GM12864 (cell line): ENCODE measurements at places on chromosomes 13 and 19.
A peak's percentile ranks its signal among the peaks of the same experiment; 100 is the strongest.

GRCh38 chr19:14023404-14024235, 4.3 kb upstream of the RLN3 start:
- no peak for DNase-seq

GRCh38 chr13:99489028-99489427, 12.2 kb upstream of the TM9SF2 start:
- DNase-seq = no peak

DNA sequence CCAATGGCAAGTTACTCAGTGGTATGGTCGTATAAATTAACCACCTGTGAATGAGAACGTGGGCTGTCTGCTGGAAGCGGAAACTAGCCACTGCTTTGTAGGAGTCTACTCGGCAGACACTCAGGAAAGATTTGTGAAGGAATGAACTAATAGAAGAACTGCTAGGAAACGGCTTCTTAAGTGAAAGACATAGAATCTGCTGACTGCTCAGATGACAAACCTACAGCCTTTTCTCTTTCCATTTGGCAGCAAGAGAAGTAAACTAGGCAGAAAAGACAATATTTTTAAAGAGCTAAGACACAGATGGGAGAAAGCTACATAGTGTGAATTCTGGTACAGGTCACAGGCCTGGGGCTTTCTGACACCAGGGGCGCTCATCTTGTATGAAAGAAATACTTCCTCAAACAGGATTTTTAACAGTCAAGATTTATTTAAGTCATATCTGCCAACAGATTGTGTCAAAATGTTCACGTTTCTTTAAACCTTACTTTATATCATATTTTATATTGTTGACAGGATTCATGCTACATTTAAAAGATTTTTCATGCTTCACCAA, 78.4 kb downstream of the MIPEP start:
- DNase-seq = no peak

GRCh38 chr19:1492474-1493006, 1.6 kb downstream of the REEP6 start:
- DNase-seq = no peak

DNA sequence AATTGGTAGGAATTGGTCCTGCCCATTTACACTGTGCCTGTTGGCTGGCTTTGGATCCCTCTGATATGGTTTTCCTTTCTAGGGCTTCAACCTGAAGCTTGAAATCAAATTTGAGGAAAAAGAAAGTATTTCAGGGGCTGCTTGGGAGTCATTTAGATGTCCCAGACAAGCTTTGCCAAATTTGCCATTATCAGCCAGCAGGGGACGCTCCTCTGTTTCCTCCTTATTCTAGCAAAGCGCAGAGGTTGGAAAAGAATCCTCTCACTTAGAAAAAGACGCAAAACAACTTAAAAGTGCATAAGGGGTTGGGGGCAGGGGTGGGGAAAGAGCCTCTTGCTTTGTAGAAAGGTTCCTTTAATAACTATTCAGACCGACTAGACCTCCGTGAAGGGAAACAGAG, 1211.1 kb upstream of the PCDH20 start:
- no peak for DNase-seq

DNA sequence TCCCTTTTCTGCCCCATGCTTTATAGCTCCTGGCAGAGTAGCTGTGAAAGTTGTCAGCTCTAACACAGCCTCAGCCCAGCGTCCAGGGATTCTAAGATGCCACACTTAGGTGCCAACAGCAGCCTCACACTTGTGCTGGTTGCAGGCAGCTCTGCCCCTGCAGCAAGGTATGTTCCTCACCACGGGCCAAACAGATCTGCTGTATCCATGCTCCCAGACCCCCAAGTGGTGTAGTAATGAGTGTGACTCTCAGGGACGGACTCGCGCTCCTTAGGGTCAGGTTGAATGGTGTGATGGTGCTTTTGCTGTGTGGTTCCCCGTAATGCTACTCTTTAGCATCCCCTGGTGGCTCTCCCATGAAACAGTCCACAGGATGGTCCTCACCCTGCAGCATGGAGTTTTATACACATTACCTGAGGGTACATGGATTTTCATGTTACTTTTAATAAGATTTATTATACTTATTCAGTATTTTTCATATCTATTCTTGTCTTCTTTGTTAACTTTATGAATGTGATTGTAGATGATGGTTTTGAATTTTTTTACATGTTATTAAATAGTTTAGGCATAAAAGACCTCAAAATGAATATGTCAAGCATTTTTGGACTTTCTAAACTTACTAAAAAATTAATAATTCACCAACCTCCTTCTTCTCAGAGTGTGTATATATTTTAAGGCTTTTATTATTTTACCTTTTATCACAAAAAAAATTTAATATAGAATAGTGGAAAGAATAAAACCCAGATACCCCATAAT, 232.5 kb downstream of the SLC7A1 start:
- DNase-seq = peak; percentile 19

DNA sequence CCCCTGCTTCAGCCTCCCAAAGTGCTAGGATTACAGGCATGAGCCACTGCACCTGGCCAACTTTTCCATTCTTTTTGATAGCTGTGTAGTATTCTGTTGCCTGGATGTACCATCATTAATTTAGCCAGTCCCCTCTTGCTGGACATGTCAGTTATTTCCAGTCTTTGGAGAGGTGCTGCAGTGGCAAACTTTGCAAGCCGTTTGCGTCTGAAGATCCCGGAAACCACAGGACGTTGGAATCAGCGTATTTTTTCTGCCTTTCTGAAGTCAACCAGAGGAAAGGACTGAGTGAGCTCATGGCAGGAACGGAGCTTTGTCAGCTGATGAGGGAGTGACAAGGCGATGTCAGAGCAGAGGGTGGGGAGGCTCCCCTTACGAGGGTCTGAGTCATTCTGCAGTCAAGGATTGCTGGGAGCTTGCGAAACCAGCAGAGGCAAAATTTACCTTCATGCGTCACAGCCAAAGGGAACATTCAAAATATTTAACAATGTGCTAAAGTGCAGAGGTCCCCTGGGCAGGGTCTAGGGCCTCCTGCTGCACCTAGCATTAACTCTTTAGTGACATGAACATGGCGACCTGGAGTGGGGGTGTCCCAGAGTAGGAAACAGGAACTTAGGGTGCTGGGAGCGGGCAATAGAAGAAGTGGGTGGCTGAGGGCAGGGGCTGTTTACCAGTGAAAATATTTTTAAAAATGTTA, 5.6 kb downstream of the C5AR1 start:
- DNase-seq = no peak

DNA sequence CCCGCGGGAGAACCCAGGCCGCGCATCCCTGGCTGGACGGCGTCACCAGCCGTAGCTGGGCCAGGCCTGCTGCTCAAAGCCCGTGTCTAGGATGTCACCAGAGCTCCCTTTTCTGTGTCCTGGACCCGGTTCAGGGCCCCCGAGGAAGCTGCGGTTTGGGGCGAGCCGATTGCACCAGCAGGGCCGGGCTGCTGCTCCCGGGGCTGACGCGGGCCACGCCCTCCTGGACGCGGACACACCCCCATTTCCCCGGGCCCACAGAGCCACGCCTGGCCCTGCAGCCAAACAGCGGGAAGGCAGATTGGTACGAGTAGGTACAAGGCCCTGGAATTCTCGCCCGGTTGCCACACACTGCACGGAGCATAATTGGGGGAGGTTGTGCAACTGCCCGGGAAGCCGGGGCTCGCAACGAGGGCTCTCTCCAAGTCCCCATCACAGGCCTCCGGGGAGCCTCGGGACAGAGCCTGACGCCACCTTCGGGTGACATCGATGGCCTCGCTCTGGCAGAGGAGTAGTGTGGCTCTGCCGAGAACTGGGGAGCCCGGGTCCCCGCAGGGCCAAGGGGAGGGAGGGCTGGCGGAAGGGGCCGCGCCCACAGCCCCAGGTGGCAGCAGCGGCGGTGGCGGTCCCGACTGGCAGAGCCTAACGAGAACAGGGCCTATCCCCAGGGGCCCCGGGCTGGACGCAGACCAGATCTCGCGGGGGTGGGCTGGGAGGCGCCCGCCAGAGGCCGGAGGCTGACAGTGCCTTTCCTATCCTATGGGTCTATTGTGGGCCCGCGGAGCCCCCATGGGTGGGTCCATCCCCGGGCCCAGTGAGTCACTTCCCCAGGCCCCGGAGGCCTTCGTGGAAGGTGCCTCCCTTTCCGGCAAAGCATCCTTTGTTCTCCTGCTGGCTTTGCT, 23.5 kb downstream of the KCTD15 start:
- no peak for DNase-seq

DNA sequence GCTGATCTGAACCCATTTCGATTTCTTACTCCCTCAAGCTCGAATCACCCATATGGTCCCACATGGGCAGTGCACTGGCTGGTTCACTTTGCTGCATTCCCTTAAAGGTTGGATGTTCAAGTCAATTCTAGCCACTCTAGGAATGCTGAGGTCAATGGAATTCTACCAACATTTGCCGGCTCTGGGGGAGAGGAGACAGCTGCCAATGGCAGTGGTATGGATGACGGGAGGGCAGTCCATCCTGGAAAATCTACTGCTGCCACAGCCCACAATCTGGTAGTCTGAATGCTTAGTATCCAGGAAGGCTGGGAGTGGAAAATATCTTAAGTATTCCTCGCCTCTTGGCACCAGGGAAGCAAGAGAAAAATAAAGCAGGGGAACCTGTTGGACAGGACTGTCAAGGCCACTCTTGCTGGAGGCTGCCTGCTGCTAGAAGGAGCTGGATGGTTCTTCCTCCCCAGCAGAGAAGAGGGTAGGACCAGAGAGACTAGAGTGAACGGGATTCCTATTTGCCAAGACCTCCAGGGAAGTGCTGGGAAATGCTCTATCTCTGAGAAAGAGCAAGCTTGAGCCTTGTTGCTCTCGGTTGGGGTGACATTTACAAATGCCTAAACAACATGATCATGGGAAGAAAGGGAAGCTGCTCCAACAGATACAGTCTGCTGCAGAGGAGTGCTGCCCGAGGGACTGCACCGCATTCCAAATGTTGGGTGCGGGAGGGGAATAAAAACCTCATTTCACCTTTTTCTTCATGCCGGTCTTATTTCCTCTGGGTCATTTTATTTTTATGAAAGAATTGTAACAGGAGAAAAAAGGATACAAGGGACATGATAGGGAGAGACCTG, 20.7 kb upstream of the HMGB1 start:
- DNase-seq = no peak

DNA sequence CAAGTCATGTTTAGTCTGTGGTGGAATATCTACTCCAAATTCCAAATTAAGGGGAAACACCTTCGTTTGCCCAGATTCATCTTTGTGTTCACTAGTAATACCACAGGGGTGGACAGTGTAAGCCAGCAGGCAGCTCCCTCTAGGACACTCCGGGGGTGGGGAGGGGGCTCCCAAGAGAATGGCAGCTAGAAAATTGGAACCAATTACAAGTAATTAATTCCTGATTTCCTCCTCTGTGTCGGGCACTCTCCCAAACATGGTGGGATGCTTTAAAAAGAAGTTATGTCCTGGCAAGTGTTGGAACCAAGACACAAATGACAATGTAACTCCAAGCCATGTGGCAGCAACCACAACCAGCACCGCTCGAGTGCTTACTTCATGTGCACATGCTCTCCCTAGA, 5.9 kb downstream of the COL4A1 start:
- no peak for DNase-seq

DNA sequence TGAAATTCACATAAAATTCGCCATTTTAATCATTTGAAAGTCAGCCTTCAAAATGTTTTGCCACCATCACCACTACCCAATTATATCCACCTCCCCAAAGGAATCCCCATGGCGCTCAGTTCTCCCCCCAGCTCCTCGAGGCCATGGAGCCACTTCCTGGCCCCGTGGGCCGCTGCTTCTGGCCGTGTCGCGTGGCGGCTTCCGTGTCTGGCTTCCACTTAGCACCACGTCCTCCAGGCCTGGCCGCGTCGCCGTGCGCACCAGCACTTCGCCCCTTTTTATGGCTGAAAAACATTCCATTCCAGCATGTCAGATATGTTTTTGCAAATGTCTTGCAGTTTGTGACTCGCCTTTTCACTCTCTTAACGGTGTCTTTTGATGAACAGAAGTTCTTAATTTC, 46.7 kb upstream of the DCUN1D2 start:
- DNase-seq = no peak

- no peak for DNase-seq
Measured at GRCh38 chr19:2722541-2723344, 1.6 kb upstream of the DIRAS1 start.

- DNase-seq = no peak
Measured at GRCh38 chr13:50334944-50335343, 319.7 kb downstream of the KCNRG start.

DNA sequence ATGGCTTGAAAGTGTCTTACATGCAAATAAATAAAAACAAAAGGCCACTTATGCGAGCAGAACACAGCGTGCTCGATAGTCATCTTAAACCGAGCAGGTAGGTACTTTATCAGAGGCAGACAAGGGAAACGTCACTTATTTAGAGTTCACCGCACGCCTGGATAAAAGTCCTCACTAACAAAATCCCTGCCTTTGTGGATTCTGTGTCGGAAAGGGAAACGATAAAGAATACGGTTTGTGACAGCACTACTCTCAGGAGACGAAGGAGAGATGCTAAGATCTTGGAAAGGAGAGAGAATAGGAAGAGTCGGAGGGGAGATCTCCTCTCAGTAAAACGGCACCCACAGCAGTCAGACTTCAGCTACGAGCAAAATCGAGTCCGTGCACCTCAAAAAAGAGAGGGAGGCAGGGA, 581 bp downstream of the RCBTB1 start:
- DNase-seq = no peak

GRCh38 chr19:16118489-16119033, 6.9 kb downstream of the RAB8A start:
- peak; percentile 97 for DNase-seq

DNA sequence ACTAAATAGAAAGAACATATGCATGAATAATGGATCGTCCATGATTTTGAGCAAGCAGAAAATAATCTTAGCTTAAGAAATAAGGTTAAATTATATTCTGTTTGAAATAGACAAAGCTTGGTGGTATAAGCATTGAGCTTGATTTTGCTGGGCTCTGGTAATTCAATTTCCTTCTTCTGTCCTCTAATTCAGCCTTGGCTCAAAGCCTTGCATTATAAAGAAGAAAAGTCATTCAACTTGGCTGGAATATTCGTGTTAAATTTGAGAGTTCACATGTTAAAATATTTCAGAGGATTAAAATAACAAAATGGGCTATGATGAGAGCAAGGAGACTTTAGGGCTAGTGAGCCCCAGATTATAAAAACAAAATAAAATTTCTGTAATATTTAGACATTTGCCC, 415.4 kb upstream of the PCDH20 start:
- no peak for DNase-seq

GRCh38 chr19:8367327-8368001, 3.5 kb downstream of the ANGPTL4 start:
- DNase-seq = no peak

GRCh38 chr19:45423589-45424190, at the start of gene ERCC1:
ERCC1 (minus strand) TSS chr19:45423917; CDS start chr19:45423374, 543 bp downstream.
- DNase-seq = peak; percentile 87

GRCh38 chr19:55145232-55145631, 3.8 kb downstream of the TNNT1 start:
- DNase-seq = no peak

- no peak for DNase-seq
Measured at GRCh38 chr19:15022752-15023151, 26.5 kb upstream of the CASP14 start.

GRCh38 chr19:45305421-45305820, 17.3 kb downstream of the CKM start:
- no peak for DNase-seq

- no peak for DNase-seq
Measured at GRCh38 chr13:62129000-62129551, 713.4 kb upstream of the PCDH20 start.

- DNase-seq = no peak
Measured at GRCh38 chr19:13315495-13315894, 165.3 kb downstream of the IER2 start.

GRCh38 chr19:498511-498891, 2.2 kb downstream of the MADCAM1 start:
- no peak for DNase-seq

- DNase-seq = no peak
Measured at GRCh38 chr13:97653443-97654140, 219.6 kb downstream of the RAP2A start.

- DNase-seq = peak; percentile 63
Measured at GRCh38 chr19:2016041-2016807, 710 bp upstream of the BTBD2 start.
